ENCODE measurements at places on chromosomes 1 and 21.

GRCh38 chr21:40436261-40436660, 410.7 kb downstream of the DSCAM start:
- no peak for DNase-seq

- DNase-seq = no peak
Measured at GRCh38 chr21:44996501-44996921, 56.7 kb downstream of the SLX9 start.

GRCh38 chr1:93993731-93994130, 84.5 kb upstream of the GCLM start:
- no peak for DNase-seq

DNA sequence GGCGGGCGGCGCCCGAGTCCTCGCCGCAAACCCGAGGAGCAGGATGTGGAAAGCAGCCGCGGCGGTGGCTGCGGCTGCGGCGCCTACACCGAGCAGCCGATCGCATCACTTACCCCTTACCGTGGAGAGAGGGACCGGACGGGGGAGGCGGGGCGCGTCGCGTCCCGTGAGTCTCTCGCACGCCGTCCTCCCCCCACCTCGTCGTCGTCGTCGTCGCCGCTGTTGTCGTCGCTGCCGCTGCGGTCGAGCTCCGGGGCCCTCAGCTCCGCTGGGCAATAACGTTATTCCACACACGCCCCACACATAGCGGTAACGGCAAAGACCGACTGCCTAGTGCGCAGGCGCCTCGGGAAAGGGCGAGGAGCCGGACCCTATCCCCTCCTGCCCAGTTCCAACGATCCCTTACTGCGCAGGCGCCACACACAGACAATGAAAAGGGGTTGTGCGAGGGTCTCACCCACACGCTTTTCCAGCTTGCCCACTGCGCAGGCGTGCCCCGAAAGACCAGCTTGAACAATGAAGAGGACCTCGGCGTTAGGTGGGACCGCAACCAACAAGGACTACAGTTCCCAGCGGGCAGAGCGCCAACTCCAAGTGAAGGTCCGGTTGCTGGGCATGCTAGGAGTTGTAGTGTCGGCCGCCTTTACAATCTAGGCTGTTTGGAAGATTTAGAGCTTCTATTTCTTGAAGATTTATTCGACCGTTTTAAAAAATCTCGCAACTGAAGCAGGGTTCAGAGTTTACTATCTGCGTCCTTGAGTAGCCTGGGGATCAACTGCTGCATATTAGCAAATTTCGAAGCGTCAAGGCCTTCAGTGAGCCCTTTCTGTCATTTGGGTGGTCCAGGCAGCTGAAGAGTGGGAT, at the start of gene CEP170:
CEP170 (minus strand) TSS at position 355 of the 864 bp plus-strand sequence. CDS start 30,001 bp downstream, outside the sequence.
- DNase-seq = peak; percentile 86

DNA sequence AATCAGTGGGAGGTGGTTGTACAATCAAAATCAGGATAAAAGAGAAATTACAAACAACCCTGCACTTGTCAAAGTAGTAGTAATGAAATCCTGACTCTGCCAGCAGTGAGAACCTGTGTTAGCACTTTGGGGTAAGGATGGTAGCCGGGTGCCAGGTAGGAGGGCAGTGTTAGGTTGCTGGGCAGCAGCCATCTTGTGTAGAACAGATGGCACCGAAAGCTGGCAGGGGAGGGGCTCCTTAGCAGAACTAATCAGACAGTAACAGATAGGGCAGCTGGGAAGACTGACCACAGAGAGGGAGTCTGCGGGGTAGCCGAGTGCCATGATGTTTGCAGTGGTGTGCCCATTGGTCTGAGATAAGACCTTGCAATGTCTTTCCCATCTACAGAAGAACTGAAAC, 137.3 kb downstream of the SDCCAG8 start:
- no peak for DNase-seq

- DNase-seq = no peak
Measured at GRCh38 chr1:22872981-22873664, 99.5 kb downstream of the LACTBL1 start.

- DNase-seq = no peak
Measured at GRCh38 chr1:24905355-24905978, 24.6 kb downstream of the RUNX3 start.

- no peak for DNase-seq
Measured at GRCh38 chr1:76136894-76137293, 62.3 kb downstream of the ST6GALNAC3 start.

- no peak for DNase-seq
Measured at GRCh38 chr1:33111965-33112364, 31.0 kb downstream of the AZIN2 start.

- no peak for DNase-seq
Measured at GRCh38 chr1:29290414-29290985, 54.2 kb downstream of the PTPRU start.

DNA sequence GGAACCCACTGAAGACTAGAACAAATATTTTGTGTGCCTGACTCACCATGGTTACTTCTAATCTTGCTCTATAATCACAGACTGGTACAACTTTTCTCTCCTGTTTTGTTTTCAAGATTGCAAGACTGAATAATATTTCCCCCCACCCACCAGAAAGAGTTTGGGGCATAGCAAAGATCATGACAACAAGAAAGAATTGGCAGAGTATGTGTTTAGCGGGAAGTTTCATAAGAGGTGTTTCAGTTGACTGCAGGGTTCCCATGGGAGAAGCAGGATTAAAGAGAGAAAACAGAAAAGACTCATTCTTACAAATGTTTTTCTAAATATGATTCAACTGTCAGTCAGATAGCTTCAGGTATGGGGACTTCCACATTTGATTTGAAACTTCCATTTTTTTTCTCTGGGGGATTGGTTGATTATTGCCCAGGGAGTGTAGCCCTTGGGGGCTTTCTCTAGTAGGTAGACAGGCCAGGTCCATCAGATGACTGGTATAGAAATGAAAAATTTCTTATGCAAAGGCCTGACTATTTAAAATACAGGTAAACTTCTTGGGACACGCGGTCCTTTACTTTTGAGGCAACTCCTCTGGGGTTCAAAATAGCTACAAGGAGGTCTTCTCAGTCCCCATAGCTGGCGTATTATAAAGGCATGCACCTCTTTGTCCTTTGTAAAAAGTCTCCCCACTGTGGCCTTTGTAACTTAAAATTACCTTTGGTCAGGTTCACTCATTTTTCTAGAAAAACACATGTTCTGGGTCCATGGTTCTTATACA, 13.9 kb downstream of the OR14I1 start:
- DNase-seq = no peak

DNA sequence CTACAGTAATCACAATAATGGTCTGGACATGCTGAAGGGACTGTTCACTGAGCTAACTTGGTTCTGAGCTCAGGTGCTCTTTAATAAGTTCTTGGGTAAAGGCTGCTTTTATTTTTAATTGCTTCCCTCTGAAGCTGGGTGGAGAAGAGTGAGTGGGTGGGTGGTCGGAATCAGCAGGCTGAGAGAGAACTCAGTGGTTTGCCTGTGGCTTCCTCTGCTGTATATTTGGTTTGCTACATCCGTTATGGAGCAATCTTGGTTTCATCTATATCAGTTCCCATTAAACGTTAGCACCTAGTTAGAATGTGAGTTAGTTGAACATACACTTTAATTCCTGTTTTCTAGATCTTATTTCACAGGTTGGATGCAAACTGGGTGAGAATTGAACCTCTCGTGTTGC, 23.3 kb downstream of the CNIH4 start:
- DNase-seq = peak; percentile 57

DNA sequence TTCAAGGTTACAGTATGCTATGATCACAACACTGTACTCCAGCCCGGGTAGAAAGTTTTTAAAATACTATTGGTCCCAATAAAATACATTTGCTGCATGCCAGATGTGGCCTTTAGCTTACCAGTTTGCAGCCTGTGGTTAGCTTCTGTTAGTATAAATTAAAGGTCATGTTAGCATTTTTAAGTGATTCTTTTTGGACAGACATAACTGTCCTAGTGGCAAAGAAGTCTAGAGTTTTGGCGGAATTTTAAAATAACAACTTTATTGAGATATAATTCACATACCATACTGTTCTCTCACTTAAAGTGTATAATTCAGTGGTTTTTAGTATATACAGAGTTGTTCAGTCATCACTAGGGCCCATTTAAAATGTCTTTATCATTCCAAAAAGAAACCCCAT, 24.3 kb upstream of the TMEM39B start:
- no peak for DNase-seq

GRCh38 chr1:184223216-184223615, 163.6 kb upstream of the C1orf21 start:
- DNase-seq = no peak

GRCh38 chr1:218660678-218661053, 315.5 kb downstream of the TGFB2 start:
- DNase-seq = no peak

DNA sequence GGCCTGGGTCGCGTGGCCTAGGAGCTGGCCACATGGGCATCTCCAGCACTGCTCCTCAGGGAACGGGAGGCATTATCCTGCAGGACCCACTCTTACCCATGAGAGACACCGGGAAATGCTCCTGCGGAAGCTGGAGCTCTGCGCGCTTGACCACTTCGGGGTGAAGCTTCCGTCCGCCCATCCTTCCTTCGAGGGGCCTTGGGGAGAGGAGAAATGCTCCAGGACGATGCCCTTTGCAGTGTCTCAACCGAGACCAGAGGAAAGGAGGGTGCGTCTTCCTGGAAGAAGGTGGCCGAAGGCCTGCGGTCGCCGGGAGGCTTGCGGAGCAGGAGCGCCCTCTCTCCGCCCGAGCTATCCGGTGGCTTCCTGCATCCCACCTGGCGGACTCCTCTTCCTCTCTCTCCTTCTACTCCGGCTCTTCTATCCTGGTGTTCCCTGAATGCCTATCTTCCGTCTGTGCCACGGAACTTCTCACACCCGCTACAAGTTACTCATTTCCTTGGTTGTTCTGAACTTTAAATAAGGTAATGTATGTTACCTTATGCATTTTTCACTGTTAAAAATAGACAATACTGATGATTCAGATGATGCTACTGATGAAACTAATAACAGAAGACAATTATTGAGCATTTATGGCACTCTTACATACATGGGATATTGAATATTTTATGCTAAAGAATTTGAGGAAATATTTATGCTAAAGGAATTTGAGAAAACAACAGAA, 91.4 kb downstream of the PRKAB2 start:
- no peak for DNase-seq

DNA sequence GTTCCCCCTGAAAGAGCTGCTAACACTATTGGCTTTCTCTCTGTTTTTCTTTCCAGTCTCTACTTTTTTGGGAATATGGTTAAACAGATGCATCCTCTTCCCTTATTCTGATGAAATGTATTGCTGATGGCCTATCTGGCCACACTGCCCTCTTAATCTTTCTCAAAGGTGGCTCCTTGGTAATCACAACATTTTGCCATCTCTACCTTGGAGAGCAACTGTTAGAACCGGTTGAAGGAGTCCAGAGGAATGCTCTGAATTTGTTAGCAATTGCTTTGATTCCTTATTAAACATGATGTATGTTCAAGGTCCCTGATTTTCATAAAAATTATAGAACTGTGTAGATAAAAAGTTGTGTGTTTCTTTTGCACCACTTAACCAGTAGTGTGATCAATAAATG, 50.1 kb upstream of the ARID1A start:
- no peak for DNase-seq

GRCh38 chr1:242770366-242770765, 245.9 kb upstream of the PLD5 start:
- DNase-seq = no peak

- DNase-seq = no peak
Measured at GRCh38 chr1:167057241-167057688, 32.9 kb downstream of the GPA33 start.

DNA sequence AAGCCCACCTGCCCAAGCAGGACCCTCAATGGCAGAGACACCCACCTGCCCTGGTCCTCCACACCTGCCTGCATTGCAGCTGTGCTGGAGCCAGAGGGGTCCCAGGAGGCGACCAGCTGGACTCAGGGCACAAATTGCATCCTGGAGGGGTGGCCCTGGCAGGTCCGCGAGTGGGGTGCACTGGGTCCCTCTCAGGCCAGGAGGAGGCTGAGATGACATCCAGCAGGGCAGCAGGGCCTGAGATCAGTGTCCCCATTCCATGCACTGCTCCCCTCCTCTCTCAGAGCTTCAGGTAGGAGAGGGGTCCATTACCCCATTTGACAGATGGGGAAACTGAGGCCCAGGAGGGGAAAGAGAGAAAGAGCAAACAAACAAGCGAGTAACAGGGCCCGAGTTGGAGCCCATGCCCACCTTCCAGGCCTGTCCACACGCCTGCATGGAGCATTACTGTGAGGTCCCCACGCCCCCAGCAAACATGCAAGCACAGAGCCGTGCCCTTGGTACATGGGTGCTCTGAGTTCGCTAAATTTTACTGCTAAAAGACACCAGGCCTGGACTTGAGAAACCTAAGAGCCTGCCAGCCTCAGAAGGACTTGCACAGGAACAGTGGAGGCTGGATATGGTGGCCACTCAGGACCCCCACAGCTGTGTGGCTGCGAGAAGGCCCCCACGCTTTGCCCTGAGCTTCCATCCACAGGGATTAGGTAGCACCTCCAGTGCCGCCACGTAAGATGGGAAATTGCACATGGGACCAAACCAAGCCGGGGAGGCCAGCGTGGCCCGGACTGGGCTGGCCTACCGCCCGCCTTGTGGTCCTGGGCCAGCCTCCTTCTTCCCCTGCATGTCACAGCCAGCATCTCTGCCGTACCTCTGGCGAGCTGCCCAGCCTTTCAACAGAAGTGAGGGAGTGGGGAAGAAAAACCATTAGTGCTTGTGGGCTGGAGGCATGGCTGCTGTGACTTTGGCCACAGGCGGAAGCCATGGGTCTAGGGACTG, 7.4 kb downstream of the WNT3A start:
- DNase-seq = no peak

DNA sequence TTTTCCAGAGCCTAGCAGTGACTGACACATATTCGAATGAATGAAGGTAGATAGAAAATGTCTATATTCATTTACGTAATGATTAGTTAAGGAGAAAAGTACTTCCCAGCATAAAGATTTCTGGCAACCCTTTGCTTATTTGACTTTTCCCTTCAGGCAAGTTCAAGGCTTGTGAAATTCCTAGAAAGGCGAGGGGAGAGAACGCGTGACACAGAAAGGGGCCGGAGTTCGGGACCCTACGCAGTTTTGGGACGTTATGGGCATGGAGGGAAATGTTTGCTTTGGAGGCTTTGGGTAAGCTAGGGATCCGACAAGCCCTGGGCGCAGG, 472 bp upstream of the USP25 start:
- no peak for DNase-seq

DNA sequence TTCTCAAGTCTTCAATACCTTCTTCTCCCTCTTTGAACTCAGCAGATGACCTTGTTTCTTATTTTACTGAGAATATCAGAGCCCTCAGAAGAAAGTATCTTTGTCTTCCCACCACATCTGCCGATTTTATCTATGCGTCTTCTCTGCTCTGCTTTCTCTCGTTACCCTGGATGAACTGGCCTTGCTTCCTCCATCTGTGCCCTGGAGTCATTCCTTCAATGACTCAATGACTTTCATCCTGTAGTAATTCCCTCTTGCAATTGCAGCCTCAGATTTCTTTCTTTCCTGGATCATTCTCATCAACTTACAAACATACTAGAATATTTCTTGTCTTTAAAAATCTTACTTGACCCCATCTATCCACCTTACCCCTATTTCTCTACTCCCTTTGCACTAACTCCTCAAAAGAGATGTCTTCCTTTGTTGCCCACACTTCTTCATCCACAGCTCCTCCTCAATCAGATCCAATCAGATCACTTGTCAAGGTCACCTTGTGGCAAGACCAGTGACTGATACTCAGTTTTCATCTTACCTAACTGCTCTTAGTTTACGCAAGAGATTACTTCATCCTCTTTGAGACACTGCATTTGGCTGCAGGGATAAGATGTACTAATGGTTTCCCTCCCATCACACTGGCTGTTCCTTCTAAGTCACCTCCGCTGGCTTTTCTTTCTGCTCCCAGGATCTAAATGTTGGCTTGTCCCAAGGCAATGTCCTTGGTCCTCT, 8.2 kb upstream of the TGFBR3 start:
- no peak for DNase-seq

- peak; percentile 23 for DNase-seq
Measured at GRCh38 chr1:183416850-183417771, 1.1 kb downstream of the NMNAT2 start.

Measured in stimulated activated naive CD4-positive, alpha-beta T cell (primary cell).